A673 (cell line): ENCODE measurements at places on chromosomes 12 and 14. TPM values are rescaled to one million over a fixed set of nuclear protein-coding genes. Genes with fewer than 3 reads are reported as not detected.

Gene BATF
- total RNA-seq, result not detected in 2 replicates

Gene EPS8
- total RNA-seq, result 14.0 and 16.3 TPM in 2 replicates

DNA sequence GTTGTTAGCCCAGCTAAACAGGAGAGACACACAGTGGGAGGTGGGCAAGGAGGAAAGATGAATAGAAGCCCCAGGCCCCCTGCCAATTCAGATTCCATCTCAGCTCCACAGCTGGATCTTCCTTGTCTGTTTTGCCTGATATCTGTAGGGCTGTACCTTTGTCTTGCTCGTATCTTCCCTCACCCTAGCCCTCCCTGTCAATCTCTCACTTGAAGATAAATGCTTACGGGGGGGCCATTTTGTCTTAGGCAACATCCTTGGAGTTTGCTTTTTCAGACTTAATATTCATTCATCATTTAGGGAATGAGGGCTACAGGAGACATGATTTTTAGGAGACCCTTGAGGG is 2.4 kb downstream of the KIF5A start:
- peaks cover 11% of the 10 kb centered on the region for H3K4me1 ChIP-seq
- H3K36me3 ChIP-seq, result no peaks in the 10 kb centered on the region
- no peak overlapping the region for H3K27ac ChIP-seq
- H3K4me3 ChIP-seq, result no peak overlapping the region
- no peak for DNase-seq

Gene TXNDC16
- 3.4 and 4.8 TPM in 2 replicates for total RNA-seq
